ENCODE measurements at places on chromosomes 2 and 18. TPM values are rescaled to one million over a fixed set of nuclear protein-coding genes. Genes with fewer than 3 reads are reported as not detected.

Gene SLC5A7
- total RNA-seq, result not detected

Gene FAM110C
- not detected for total RNA-seq

Gene POTEI
- under 0.01 TPM for total RNA-seq

Gene COL4A4
- total RNA-seq, result 0.14 TPM

Gene NTSR2
- not detected for total RNA-seq

Gene ZAP70
- not detected for total RNA-seq

Gene REG1B
- not detected for total RNA-seq

Gene KIDINS220
- total RNA-seq, result 80.2 TPM

Gene MARCHF4
- total RNA-seq, result 0.28 TPM

Gene C1GALT1C1L
- 0.57 TPM for total RNA-seq

Gene MAL
- total RNA-seq, result not detected

Gene SERPINB10
- total RNA-seq, result not detected

Gene SLC9A2
- not detected for total RNA-seq

Gene ALPI
- not detected for total RNA-seq

Gene OR6B2
- not detected for total RNA-seq

Gene SLC11A1
- 0.14 TPM for total RNA-seq

Gene PLB1
- total RNA-seq, result 1.4 TPM

Gene SERPINB11
- total RNA-seq, result not detected

Gene KIF1A
- total RNA-seq, result not detected

Gene SPATA3
- not detected for total RNA-seq

Gene RPRM
- not detected for total RNA-seq

Gene UGT1A10
- 0.83 TPM for total RNA-seq

Gene FAM237A
- not detected for total RNA-seq

Gene TET3
- 2.1 TPM for total RNA-seq

Gene CIB4
- total RNA-seq, result not detected

Gene PARD3B
- 19.1 TPM for total RNA-seq

Gene HOXD13
- 0.09 TPM for total RNA-seq

Gene UGT1A3
- total RNA-seq, result not detected

Gene POTEJ
- total RNA-seq, result not detected

Gene NOSTRIN
- total RNA-seq, result 0.09 TPM

Gene PPP1R1C
- 1.00 TPM for total RNA-seq

Gene ACAA2
- 74.5 TPM for total RNA-seq

Gene OTX1
- total RNA-seq, result 0.14 TPM

Gene RESP18
- total RNA-seq, result not detected

Gene MAP3K2
- 24.9 TPM for total RNA-seq

Gene INHBB
- 0.09 TPM for total RNA-seq

Gene BOLL
- total RNA-seq, result not detected

Gene CMPK2
- total RNA-seq, result 0.43 TPM

Gene RND3
- total RNA-seq, result 606 TPM

Gene TACR1
- total RNA-seq, result under 0.01 TPM

Gene DAPL1
- not detected for total RNA-seq

Gene DAW1
- 0.55 TPM for total RNA-seq

Gene ASAP2
- total RNA-seq, result 15.1 TPM
